ENCODE measurements at places on chromosomes 6 and 20.

GRCh38 chr20:24052599-24053275 is 64.2 kb upstream of the GGTLC1 start:
- no peak for DNase-seq

DNA sequence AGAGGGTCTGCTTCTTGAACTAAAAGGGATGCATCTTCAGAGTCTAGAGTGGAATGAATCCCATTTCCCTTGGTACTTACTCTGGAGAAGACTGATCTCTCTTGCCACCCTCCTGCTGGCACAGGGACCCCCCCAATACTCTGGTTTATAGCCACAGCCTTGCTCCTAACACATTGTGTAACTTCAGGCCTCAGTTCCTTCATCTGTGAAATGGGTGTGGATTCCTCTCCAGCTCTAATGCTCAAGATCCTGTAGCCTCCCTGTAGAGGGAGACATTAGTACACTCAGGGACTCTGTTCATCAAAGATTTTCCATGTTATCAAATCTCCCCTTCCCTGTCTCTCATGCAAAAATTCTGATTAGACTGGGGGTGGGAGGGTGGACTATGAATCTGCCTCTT is 315.7 kb upstream of the MOCS1 start:
- no peak for DNase-seq

DNA sequence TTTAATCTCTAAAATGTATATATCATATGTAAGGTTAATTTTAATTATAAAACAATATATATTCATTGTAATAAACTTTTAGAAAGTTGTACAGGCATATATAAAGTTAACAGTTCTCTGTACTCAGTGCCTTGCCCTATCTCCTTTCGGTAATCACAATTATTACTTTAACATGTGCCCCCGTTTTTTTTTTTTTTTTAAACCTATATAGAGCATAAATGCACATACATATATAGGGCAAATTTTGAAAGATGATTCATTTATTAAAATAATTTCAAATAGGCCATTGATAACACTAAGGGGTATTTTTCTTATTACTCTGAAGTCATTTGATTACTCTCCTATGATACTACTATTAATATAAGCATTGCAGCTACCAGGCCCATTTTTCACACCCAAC is 1.9 kb downstream of the ASF1A start:
- no peak for DNase-seq

- DNase-seq = no peak
These were observed 374 bp upstream of the SERINC1 start for GRCh38 chr6:122472022-122472340.

- no peak for DNase-seq
These were observed 717.6 kb upstream of the MAP3K7 start for GRCh38 chr6:91304521-91304920.

DNA sequence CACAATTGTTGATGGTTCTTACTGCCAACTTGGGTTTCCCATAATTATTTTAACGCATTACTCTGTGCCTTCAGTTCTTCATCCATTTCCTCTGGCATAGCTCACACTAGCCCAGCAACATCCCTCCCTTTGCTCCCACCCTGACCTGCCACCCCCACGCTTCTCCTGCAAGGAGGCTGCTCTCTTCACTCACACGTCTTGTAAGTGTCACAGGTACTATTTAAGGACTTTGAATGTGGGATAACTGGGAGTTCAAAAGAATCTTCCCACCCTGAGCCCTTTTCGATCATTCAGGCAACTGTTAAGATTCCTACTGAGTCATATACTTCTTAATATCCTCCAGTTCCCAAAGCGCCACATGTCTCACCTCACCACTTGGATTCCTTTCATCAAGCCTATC is 95.4 kb downstream of the PXDC1 start:
- no peak for DNase-seq

DNA sequence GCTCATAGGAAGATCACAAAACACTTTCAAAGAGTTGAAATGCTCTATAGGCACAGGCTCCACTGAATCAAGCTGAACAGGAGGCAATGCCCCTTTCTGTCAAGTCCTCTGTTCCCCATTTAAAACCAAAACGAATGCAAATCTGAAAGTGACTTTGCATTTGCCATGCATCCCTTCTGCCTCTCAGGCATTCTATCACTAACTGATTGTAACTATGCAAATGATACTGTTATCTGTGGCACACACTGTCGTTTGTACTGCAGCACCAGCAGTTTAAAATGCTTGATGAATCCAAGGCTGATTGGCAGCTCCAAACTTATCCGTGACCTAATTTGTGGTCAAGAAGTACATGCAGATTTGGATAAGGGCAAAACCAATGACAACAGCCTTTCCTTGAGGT is 1067.5 kb upstream of the MAP3K7 start:
- no peak for DNase-seq

DNA sequence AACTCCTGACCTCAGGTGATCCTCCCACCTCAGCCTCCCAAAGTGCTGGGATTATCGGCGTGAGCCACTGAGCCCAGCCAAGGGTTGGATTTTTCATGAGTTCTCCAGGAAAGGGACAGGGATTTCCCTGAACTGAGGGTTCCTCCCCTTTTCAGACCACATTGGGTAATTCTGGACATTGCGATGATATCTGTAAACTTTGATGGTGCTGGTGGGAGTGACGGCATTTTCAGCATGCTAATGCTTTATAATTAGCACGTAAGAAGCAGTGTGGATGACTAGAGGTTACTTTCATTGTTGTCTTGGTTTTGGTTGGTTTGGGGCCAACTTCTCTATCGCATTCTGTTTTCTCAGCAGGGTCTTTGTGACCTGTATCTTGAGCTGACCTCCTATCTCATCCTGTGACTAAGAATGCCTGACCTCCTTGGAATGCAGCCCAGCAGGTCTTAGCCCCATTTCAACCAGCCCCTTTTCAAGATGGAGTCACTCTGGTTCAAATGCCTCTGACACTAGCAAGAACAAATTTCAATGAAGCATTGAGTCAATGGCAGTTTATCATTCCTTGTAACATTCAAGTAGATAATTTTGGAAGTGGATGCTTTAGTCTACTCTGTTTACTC is 156.5 kb downstream of the TTLL2 start:
- DNase-seq = no peak

DNA sequence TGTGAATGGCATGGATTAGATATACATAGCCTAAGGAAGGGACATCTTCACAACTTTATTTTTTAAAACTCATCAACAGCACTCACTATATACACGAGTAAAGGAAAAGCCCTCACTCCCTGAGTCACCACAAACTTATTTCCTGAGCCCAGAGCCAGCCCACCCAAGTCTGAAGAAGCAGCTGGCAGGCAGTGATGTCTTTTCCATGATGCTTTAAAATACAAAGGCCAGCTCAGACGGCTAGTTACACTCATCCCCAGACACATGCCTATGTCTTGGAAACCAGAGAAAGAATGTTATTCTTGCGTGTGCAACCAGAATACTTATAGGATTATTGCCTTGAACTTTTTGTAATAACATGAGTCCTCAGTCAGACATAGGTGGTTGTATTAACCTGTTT is 114.4 kb downstream of the ADGRG6 start:
- DNase-seq = no peak

DNA sequence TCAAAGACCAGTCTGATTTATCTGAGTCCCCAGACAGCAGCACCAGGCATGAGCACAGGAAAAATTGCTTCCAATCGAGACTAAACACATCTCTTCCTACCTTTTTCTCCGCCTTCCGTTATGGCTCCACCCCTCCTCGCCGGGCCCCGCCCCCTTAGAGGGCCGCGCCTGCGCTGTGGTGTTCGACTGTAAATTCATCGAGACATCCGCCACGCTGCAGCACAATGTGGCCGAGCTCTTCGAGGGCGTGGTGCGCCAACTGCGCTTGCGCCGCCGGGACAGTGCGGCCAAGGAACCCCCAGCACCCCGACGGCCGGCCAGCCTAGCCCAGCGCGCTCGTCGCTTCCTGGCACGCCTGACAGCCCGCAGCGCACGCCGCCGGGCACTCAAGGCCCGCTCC is 8.9 kb downstream of the REM1 start:
- DNase-seq = no peak

DNA sequence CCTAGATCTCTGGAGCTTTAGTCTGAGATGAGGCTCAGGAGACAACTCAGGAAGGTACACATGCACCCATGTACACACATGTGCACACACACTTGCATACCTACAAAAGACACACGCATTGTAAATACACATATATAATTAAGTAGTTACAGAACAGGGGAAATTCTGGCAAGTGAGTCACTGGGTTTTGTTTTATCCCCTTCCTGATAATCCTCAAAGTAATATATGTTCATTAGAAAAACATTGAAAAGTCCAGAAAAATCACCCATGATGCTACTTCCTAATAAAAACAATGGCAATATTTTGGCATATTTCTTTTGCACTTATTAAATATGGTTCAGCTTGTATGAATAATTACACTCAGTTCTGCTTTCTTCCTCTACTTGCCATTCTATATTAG is 115.3 kb upstream of the ECI2 start:
- DNase-seq = no peak

- no peak for DNase-seq
These were observed 8.6 kb downstream of the ADTRP start for GRCh38 chr6:11769811-11770545.

GRCh38 chr6:127818149-127818548 is 82.7 kb downstream of the THEMIS start:
- DNase-seq = no peak

- no peak for DNase-seq
These were observed 95.7 kb downstream of the SLC24A3 start for GRCh38 chr20:19308146-19308545.

Data from CD4-positive, alpha-beta T cell treated with Interleukin-17A for 4 hours (primary cell).